Right atrium auricular region (tissue), 2 donors: ENCODE measurements at places on chromosomes 13 and 19. TPM values are rescaled to one million over a fixed set of nuclear protein-coding genes. Genes with fewer than 3 reads are reported as not detected.

DNA sequence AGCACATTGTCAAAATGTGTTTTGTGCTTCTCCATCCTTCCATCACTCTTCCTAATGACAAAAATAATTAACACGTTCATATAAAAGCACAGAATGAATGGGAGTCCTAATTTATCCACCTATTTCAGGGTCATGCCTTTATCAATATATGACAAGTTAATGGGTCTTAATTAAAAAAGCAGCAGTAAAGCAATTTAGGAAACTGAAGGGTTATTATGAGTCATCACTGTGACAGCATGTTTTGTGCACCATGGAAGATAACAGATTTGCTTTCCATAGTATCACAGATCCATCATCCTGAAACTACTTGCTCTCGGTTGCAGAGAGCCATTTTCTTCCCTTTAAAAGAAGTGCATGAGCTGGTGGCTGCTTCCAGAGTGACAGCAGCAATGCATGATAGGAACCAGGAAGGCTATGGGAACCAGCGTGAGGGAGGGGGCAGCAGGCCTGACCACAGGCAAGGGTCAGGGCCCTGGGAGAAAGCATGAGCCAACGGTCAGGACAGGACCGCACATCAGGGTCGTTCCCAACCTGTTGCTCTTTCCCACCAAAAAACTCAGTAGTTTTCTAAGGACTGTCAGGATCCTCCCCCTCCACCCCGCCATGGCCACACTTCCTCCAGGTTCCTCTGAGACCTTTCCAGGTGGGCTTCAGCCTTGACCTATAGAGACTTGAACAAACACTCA, 784.1 kb downstream of the UQCRFS1 start:
- H3K4me1 ChIP-seq, result no peaks in the 10 kb centered on the region
- no peaks in the 10 kb centered on the region for H3K36me3 ChIP-seq
- H3K27ac ChIP-seq, result no peak overlapping the region
- no peak for DNase-seq
- H3K4me3 ChIP-seq, result no peak overlapping the region
- H3K27me3 ChIP-seq, result no peaks in the 10 kb centered on the region

ZNF580 gene
- 15.3 TPM for total RNA-seq

TRPC4 gene
- 0.48 TPM for total RNA-seq

TNFSF13B gene
- total RNA-seq, result 0.26 TPM

GRCh38 chr13:67736646-67737420, 506.7 kb upstream of the PCDH9 start:
- DNase-seq, result no peak
- no peak overlapping the region for H3K4me3 ChIP-seq
- no peak overlapping the region for H3K27ac ChIP-seq
- no peaks in the 10 kb centered on the region for H3K4me1 ChIP-seq
- no peaks in the 10 kb centered on the region for H3K27me3 ChIP-seq

- no peaks in the 10 kb centered on the region for H3K27me3 ChIP-seq
- DNase-seq, result peak; percentile 90
- H3K4me3 ChIP-seq, result no peak overlapping the region
- peaks cover 26% of the 10 kb centered on the region for H3K4me1 ChIP-seq
- peak overlapping the region; percentile 80 for H3K27ac ChIP-seq
Observed at GRCh38 chr13:102317593-102317992, 84.3 kb downstream of the FGF14 start.

DNA sequence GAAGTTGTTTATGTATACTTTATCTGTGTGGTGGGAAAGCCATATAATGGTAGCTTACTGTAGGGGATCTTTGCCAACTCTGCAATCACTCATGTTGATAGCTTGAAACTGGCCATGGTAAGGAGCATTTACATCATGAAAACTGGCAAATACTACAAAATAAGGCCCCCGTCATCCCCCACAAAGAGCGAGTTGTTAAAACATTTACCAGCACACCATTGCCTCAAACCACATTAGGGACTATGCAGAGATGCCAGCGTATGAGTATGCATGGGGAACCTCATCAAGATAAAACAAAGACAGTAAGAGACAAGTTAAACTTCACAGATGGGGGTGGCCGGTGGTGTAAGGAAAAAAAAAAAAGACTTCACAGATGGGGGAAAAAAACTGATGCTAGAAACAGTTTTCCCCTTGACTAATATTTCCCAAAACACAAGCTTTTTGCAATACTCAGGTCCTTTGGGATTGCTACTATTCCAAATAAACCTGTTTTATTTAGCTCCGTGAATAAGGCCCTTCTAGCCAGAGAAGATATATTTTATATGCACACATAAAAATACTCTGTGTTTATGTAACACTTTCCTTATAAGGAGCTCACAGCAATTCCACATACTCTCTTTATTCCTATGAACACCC, 70.6 kb upstream of the SERP2 start:
- H3K36me3 ChIP-seq, result no peaks in the 10 kb centered on the region
- H3K27ac ChIP-seq, result peak overlapping the region; percentile 31
- no peak overlapping the region for H3K4me3 ChIP-seq
- H3K27me3 ChIP-seq, result no peaks in the 10 kb centered on the region

DNA sequence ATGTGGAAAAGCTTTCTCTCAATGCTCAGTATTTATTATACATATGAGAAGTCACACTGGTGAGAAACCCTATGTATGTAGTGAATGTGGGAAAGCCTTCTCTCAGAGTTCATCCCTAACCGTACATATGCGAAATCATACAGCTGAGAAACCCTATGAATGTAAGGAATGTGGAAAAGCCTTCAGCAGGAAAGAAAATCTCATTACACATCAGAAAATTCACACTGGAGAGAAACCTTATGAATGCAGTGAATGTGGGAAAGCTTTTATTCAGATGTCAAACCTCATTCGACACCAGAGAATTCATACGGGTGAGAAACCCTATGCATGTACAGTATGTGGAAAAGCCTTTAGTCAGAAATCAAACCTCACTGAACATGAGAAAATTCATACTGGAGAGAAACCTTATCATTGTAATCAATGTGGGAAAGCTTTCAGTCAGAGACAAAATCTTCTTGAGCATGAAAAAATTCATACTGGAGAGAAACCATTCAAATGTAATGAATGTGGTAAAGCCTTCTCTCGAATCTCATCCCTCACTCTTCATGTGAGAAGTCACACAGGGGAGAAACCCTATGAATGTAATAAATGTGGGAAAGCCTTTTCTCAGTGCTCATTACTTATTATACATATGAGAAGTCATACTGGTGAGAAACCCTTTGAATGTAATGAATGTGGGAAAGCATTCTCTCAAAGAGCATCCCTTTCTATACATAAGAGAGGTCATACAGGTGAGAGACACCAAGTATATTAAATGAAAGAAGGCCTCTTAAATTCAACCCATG, 34.4 kb downstream of the ZNF568 start:
- peaks cover 57% of the 10 kb centered on the region for H3K36me3 ChIP-seq
- no peaks in the 10 kb centered on the region for H3K4me1 ChIP-seq
- H3K27ac ChIP-seq, result no peak overlapping the region
- H3K4me3 ChIP-seq, result no peak overlapping the region

GRCh38 chr13:50033725-50034124, 18.5 kb downstream of the KCNRG start:
- no peak overlapping the region for H3K27ac ChIP-seq
- H3K4me1 ChIP-seq, result peaks cover 8% of the 10 kb centered on the region
- no peak for DNase-seq

PSG11 gene
- not detected for total RNA-seq

GRCh38 chr13:61202042-61202441, 213.6 kb downstream of the PCDH20 start:
- no peak for DNase-seq
- no peak overlapping the region for H3K4me3 ChIP-seq
- no peak overlapping the region for H3K27ac ChIP-seq
- no peaks in the 10 kb centered on the region for H3K36me3 ChIP-seq

DNA sequence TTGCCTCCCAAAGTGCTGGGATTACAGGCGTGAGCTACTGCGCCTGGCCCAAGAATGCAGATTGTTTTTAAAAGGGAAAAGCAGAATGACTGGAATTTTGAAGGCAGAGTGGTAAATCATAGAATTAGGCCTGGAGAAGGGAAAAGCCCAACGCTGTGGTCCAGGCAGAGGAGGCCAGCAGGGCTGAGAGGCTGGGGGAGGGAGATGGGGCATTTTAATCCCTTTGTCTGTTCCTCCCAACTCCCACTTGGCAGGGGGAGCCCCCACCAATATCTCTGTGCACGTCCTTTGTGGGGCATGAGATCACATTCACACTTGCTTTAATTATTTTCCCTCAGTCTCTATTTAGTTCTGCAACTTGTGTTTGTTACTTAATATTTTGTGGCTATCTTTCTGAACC, 54.4 kb upstream of the RANBP3 start:
- no peaks in the 10 kb centered on the region for H3K27me3 ChIP-seq
- no peak overlapping the region for H3K4me3 ChIP-seq
- no peak for DNase-seq
- H3K36me3 ChIP-seq, result no peaks in the 10 kb centered on the region
- H3K4me1 ChIP-seq, result no peaks in the 10 kb centered on the region
- H3K27ac ChIP-seq, result no peak overlapping the region

CCDC194 gene
- total RNA-seq, result not detected

PGLYRP1 gene
- total RNA-seq, result not detected

GARIN5A gene
- 2.3 TPM for total RNA-seq

ZNF442 gene
- total RNA-seq, result 1.8 TPM

ZNF574 gene
- total RNA-seq, result 13.6 TPM

ZNF729 gene
- total RNA-seq, result not detected

MUC16 gene
- total RNA-seq, result 21.3 TPM

GRCh38 chr19:1651568-1652291, 685 bp downstream of the TCF3 start:
- no peak for DNase-seq
- peak overlapping the region; percentile 3 for H3K27ac ChIP-seq
- no peaks in the 10 kb centered on the region for H3K27me3 ChIP-seq
- H3K36me3 ChIP-seq, result no peaks in the 10 kb centered on the region
- H3K4me3 ChIP-seq, result peak overlapping the region; percentile 92

- H3K27ac ChIP-seq, result no peak overlapping the region
- no peak overlapping the region for H3K4me3 ChIP-seq
- H3K27me3 ChIP-seq, result no peaks in the 10 kb centered on the region
- peaks cover 21% of the 10 kb centered on the region for H3K4me1 ChIP-seq
- DNase-seq, result no peak
- H3K36me3 ChIP-seq, result no peaks in the 10 kb centered on the region
Observed at GRCh38 chr19:412356-413355, 3.7 kb upstream of the C2CD4C start.

DNA sequence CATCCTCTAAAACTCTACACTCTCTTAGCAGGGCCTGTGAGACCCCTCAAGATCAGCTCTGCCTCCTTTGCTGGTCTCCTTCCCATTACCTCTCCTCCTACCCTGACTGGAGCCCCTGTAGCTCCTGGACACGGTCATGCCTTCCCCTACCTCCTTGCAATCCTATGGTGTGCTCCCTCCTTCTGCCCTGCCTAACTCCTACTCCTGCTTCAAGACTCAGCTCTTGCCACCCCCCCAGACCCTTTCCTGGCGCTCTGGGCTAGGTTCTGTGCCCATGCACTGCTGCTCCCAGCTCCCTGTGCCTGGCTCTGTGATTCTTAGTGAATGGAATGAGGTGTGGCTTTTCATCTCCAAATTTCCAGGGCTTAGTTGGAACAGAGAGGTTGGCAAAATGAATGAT, 28.0 kb upstream of the TPTE2 start:
- no peak overlapping the region for H3K27ac ChIP-seq
- H3K4me1 ChIP-seq, result no peaks in the 10 kb centered on the region
- H3K36me3 ChIP-seq, result no peaks in the 10 kb centered on the region
- H3K4me3 ChIP-seq, result no peak overlapping the region
- no peak for DNase-seq

DNA sequence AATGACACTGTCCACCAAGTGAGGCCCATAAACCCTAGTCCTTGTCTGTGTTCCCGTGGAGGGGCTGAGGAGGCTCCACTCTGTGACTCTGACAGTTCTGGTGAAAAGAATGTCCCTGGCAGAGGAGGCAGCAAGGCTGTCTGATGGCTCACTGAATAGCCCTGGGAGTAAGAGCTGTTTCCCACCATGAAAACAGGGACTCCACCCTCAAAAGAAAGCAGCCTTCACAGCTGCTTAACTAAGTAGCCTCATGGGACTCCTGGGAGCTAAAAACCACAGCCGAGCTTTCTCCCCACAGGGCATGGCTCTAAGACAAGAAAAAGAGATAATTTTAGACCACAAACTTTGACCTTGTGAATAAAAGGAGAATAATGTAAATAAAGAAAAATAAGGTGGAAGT, 135.1 kb upstream of the FRY start:
- no peaks in the 10 kb centered on the region for H3K36me3 ChIP-seq
- H3K27ac ChIP-seq, result peak overlapping the region; percentile 87
- H3K27me3 ChIP-seq, result no peaks in the 10 kb centered on the region
- no peak overlapping the region for H3K4me3 ChIP-seq

GRCh38 chr13:20442798-20443381, 82.8 kb downstream of the CRYL1 start:
- H3K4me3 ChIP-seq, result no peak overlapping the region
- no peak overlapping the region for H3K27ac ChIP-seq
- no peak for DNase-seq
- no peaks in the 10 kb centered on the region for H3K27me3 ChIP-seq
- H3K36me3 ChIP-seq, result no peaks in the 10 kb centered on the region
- H3K4me1 ChIP-seq, result peaks cover 24% of the 10 kb centered on the region

- H3K27me3 ChIP-seq, result no peaks in the 10 kb centered on the region
- H3K4me3 ChIP-seq, result no peak overlapping the region
- no peak for DNase-seq
- H3K36me3 ChIP-seq, result no peaks in the 10 kb centered on the region
- no peaks in the 10 kb centered on the region for H3K4me1 ChIP-seq
Observed at GRCh38 chr13:43895940-43896339, 16.2 kb downstream of the LACC1 start.
